ENCODE measurements at places on chromosomes 11 and 22.
A peak's percentile ranks its signal among the peaks of the same experiment; 100 is the strongest.

GRCh38 chr11:15159085-15159484, 44.4 kb downstream of the INSC start:
- DNase-seq, result no peak

- DNase-seq, result no peak
Measured at GRCh38 chr22:27419473-27419872, 382.1 kb downstream of the MN1 start.

DNA sequence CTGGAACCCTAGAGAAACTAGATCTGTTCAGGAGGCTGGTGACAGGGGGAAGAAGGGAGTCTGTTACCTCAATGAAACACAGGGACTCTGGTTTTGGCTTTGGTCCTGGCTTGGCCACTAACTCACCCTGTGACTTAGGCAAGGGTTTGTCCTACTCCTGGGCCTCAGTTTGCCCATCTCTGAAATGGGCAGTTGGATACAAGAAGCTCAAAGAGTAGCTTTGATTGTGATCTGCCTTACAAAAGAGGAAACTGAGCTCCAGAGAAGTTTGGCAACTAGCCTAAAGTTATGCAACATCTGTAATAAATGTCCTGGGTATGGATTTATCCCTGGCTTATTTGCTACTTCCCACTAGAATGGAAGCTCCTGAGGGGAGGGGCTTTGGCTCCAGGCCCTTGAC, 24.0 kb upstream of the LMO1 start:
- no peak for DNase-seq

DNA sequence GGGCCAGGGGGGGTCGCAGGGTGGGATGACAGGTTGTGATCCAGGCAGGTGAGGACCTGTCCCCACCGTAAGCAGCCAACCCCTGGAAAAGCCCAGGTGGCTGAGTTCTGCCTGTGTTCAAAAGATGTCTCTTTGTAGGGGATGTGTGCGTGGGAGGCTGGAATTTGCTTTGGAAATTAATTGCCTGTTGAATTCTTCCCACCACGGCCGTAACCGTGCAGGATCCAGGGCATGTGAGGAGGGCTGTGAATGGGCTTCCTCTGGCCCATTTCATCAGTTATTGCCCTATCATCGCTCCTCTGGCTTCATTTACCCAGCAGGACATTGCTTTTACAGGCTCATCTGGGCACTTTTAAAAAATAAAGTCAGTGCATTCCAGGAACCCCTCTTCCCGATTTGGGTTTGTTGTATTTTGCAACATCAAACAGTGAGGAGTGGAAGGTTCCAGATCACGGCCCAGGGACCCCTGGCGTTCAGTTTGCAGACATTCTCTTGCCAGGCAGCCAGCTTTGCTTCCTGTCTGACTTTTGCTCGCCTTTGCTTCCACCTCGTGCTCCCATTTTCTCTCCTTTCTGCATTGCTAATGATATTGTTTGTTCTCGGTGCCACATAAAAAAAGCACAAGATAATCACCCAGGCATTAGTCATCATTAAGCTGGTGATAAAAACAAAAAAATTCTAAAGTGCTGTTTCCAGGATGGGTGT, 1306.6 kb downstream of the BRD1 start:
- DNase-seq, result no peak

DNA sequence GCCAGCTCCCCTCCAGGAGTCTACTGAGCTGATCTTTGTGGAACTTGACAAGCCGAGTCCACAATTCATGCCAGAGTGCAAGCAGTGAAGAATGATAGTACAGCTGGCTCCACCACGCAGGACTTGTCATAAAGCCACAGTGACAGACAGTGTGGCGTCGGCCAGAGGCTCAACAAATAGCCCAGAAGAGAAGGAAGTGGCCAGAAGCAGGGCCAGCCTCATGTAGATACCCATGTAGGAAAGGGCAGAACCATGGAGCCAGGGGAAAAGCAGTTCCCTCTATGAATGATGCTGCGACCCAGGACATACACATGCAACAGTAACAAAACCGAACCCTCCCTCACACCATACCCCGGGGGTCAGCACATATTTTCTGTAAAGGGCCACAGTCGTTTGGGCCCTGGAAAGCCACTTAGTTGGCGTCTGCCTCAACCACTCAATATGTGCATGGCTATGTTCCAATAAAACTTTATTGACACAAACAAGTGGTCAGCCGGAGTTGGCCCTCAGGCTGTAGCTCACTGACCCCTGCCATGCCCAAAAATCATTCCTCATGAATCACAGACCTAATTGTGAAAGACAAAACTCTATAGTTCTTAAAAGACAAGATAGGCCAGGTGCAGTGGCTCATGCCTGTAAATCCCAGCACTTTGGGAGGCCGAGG, 161.4 kb downstream of the BRD1 start:
- no peak for DNase-seq

- no peak for DNase-seq
Measured at GRCh38 chr11:102985850-102986249, 30.3 kb upstream of the MMP13 start.

DNA sequence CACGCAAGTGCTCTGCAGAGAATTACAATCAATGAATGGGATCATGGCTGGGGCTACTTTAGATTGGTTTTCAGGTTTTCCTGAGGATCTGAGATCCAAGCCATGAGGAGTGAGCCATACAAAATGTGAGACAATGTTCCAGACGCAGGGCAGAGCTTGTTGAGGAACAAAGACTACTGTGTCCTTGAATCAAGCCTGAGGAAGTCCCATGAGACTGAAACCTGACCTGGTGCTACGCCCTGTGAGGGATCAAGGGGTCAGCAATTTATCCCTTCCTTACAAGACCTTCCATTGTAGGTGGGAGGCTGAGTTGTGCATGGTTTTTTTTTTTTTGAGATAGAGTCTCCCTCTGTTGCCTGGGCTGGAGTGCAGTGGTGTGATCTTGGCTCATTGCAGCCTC, 2.1 kb downstream of the INCENP start:
- DNase-seq, result no peak

- no peak for DNase-seq
Measured at GRCh38 chr11:86636275-86636674, 36.1 kb downstream of the ME3 start.

DNA sequence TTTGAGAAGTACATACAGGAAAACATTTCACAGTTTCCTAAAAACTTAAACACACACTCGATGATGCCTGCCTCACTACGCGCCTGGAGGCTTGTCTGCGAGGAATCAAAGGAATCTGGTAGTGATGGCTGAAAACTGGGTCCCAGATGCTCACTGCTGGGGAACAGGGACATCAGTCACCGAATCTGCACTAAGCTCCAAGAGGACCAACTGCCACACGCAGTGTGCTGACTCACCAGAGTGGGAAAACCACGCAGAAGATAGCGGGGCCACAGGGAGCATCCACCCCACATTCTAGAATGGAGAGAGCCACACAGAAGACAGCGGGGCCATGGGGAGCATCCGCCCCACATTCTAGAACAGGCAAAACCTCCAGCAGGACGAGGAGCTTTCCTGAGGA, 24.3 kb upstream of the MOB2 start:
- DNase-seq, result no peak

- no peak for DNase-seq
Measured at GRCh38 chr22:41772198-41772597, 28.3 kb upstream of the CCDC134 start.

DNA sequence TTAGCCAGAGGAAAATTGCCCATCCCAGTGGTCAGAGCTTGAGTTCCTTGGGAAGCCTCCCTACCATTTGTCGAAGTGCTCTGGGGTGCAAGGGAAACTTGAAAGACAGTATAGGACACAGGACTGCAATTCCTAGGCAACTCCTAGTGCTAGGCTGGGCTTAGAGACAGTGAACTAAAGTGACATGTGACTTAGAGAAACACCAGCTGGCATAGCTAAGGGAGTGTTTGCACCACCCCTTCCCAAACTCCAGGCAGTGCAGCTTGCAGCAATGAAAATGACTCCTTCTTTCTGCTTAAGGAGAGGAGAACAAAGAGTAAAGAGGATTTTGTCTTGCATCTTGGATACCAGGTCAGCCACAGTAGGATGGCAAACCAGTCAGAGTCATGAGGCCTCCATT, 388.0 kb downstream of the DYNC2H1 start:
- no peak for DNase-seq

- no peak for DNase-seq
Measured at GRCh38 chr22:49909476-49910205, 8.6 kb downstream of the ALG12 start.

- no peak for DNase-seq
Measured at GRCh38 chr11:35322318-35322979, 96.9 kb downstream of the SLC1A2 start.

GRCh38 chr22:46082633-46083032, 67.7 kb upstream of the PPARA start:
- DNase-seq, result peak; percentile 22

DNA sequence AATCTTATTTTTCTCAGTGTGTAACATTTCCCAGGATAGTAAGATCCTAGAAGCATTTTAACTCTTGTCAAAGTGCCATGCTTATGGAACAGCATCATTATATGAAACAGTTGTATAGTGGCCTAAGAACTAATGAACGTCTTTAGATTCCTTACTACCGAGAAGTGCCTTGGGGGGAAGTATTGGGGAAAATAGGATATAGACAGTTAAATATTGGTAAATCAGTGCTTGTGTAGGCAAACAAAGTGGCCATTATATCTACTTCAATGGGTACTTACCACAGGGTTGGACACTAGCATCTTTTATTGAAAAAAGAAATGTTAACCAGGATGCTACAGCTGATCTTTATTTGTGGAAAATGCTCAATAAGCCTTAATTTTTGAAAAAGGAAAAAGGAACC, 11.3 kb downstream of the FAR1 start:
- no peak for DNase-seq

DNA sequence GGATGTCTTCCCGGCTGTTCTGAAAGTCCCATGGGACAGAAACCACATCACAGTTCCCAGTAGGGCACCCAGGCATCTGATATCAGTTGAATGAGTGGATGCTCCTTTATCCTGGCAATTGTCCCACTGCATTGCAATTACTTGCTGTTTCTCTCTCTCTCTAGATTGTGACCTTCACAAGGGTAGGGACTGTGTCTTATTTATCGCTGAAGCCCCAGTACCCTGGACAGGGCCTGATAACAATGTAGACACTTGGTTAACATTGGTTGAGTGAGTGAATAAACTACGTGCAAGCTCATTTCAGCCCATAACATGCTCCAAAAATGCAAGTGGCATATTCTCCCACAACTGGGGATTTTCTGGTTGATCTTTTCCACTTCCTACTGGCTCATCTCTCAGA, 193.7 kb upstream of the NARS2 start:
- no peak for DNase-seq

DNA sequence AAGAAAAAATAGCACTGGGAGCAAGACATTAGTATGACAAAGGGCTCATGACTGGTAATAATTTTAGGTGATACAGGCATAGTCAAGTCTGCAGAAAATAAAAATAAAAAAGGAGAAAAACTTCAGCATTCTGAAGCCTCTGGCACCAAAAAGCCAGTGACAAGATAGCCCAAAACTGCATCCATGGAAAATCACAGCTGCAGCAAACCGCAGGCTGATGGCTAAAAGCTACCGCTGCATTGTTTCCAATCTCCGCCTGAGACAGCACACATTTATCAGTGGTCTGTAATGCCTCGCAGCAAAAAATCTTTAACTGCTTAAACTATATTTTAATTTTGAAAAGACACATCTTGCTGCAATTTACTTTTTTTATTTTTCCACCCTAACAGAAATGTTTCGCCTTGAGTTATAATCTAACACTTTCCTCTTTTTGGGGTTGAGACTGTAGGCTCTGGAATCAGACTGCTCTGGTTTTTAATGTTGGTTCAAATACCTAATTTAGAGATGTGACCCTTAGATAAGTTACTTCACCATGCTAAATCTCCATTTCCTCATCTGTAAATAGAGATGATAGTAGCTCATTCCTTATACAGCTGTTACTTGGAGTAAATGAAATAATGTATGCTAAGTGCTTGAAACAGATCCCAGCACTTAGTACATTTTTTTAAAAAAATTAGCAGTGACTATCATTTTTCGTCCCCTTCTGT, 42.0 kb upstream of the FIBIN start:
- DNase-seq, result no peak

GRCh38 chr11:14906993-14907392, 15.0 kb upstream of the CYP2R1 start:
- DNase-seq, result no peak

GRCh38 chr11:57397394-57397990, 7.0 kb upstream of the PRG2 start:
- DNase-seq, result no peak

GRCh38 chr22:46196278-46196677, 46.0 kb downstream of the PPARA start:
- no peak for DNase-seq

DNA sequence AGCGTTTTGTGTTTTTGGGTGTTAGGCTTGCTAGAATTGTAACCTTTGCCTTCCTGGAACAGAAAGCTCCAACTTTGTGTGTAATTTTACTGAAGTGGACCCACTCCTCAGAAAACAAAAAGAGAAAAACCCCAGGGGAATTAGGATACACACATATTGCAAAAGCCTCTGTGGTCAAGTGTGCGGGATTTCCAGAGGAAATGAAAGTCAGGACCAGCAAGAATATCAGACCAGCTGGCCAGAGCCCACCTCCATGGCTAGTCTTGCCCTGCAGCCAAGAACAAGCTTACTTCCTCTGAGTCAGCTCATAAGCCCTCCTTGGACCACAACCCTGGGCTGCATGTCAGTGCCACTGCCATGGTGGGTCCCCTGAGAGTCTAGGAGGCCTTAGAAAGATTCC, 37.0 kb upstream of the FTH1 start:
- DNase-seq, result no peak

DNA sequence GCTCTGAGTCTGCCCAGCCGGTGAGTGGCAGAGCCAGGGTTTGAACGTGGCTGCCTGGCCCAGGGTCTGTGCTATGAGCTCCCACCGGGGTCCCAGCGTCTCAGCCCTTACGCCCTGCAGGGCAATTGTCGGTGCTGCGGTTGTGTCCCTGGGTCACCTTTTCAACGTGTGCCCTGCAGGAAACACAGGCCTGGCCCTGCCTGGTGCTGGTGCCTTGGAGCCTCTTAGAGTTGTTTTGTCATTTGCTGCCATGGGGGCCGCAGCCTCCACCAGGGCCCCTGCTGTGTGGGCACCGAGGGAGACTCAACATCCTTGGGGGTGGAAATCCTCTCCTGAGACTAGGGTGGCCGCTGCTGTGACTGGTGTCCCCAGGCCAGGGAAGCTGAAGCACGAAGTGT, 50.6 kb upstream of the SLC22A12 start:
- no peak for DNase-seq
